ENCODE measurements at places on chromosomes 4 and X.

GRCh38 chrX:15856636-15857035, 2.0 kb upstream of the AP1S2 start:
- no peak for DNase-seq

DNA sequence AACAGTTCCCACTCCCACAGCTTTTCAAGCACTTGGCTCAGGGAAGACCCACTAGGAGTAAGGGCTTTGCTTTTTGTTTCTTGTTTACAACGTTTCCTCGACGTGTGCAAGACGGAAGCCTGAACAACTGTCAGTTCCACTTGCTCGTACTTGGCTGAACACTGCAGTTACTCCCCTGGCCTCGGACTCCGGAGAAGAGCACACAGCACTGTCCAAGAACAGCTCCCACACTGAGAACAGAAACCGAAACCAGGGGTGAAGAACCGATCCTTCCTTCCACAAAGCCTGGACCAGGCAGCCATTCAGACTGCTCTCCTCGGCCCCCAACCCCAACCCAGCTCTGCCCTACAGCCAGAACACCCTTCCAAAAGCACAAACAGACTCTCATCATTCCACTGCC, 25.5 kb downstream of the IRF2 start:
- peak; percentile 64 for DNase-seq

- DNase-seq = no peak
These were observed 266.3 kb downstream of the FBXW7 start for GRCh38 chr4:152269448-152270191.

GRCh38 chr4:152301381-152301780, 234.5 kb downstream of the FBXW7 start:
- no peak for DNase-seq

DNA sequence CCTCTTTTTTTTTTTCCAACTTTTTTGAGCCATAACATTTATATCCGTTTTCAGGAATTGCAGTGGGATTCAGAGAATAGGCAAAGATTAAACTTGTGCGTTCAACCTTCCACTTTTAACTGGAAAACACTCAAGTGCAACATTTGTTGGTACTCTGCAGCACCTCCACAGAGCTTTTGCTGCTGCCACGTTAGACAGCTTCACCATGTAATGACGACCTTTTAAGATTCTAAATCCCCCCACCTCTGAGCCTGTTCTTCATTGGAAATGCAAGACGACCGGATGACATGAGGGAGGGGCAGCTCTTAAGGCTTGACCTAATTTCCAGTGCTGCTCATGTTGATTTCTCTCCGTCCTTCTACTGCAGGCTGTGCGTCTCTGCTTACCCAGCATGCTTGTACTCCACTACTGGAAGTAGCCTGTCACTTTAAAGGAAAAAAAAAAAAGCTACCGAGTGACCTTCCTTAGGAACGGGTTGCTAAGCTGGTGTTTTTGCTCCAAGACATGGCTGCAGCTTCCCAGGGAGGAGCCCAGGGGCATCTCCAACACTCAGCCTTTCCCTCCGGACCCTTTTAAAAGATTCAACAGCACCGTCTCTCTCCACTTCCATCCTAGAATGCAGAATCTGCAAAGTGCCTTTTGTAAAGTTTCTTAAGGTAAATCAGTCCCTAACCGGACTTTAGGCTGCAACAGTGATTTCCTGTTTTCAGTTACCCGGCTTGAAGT, at the start of gene CC2D2A:
CC2D2A (plus strand) TSS at position 481 of the 726 bp plus-strand sequence. CDS start 6,051 bp downstream, outside the sequence.
- DNase-seq = peak; percentile 7

DNA sequence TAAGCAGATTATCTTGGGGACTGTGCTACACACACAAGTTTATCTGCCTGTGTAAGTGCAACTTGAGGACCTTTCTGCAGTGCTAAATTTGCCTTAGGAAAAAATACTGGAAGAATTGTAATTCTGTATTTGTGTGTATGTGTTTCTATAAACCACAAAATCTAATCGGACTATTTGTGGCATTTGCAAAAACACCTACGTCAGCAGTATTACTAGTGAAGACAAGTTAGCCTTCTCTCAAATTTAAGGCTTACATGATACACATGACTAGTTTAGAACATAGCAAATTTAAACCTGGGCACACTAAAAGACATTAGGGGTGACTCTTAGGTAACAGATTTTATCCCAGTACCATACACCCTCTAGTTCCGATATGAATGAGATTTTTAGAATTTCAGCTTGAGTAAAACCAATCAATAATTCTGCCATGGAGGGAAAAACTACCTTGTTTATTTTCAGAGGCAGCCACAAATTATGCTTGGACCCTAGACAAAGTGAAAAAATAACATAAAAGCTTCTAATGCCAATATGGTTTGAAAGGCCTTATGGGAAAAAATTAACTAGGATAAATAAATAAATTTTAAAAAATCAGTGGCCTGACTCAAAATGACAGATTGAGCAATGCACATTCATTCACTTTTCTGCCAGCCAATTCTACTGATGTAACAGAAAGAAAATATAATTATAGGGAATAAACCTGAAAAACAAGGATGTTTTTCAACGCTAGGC, 176.4 kb downstream of the SNCA start:
- no peak for DNase-seq

DNA sequence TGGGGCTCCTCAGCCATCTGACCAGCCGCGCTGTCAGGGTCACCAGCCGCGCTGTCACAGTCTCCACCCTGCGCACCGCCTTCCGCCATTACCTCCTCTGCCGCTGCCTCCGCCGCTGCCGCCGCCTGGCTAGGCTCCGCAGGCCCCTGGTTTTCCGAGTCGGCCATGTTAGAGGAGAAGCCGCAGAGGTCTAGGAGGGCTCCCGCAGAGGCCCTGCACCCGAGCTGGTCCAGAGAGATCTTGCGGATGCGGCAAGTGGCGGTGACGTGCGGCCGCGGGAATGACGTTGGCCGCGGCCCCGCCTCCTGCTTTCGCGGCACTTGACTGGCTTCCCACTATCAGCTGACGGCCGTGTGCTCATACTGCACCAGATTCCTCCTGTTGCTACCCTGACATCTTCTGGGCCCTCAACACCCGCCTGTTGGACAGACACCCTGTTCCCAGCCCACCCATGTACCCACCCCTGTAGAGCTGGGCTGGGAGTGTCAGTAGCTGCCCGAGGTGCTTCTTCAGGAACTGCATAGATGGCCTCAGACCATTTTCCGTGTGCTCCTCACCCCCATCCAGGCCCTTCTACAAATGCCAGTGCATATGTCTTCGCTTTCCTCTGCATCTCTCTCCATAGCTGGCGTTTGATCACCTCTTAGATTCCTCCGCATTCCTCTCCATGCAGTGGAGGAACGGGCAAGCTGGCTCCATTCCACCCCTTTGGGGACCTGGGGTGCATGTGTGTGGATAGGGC, at the start of gene NAP1L5:
NAP1L5 (minus strand) TSS at position 242 of the 742 bp plus-strand sequence; CDS start at position 167, 75 bp downstream.
- peak; percentile 76 for DNase-seq

DNA sequence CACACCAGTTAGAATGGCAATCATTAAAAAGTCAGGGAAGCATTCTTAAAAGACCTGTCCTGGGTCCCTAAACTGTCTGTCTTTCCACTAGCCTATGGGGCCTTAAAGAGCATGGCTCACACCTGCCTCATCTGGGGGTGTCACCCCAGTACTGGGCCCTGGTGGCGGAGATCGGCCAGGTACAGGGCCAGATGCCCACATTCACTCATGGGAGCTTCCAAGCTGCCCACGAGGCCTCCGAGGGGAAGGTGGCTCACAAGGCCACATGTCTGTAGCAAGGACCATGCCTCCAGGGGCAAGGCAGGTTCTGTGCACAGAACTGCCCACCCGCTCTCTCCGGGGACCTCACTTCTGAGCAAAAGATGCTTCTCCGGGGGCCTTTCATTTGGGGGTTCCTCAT, 55.5 kb upstream of the AFAP1 start:
- DNase-seq = no peak

GRCh38 chrX:79181401-79181800, 36.9 kb downstream of the GPR174 start:
- no peak for DNase-seq

DNA sequence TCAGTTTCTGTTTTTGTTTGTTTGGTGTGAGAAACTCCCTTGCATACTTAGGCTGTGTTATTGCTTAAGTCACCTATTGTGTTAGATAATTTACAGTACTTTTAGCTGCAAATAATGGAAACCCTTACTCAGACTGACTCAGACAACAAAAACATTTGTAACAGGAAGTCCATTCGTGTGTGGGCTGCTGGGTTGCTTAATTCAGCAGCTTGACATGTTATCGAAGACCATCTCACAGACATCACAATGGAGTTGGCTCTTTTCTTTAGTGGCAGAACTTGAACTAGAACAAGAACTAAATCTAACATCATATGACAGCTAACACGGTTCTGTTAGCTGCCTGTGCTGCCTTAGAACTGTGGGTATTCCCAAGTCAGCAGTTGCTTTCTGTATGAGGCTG, 9.9 kb upstream of the GABRE start:
- peak; percentile 92 for DNase-seq

DNA sequence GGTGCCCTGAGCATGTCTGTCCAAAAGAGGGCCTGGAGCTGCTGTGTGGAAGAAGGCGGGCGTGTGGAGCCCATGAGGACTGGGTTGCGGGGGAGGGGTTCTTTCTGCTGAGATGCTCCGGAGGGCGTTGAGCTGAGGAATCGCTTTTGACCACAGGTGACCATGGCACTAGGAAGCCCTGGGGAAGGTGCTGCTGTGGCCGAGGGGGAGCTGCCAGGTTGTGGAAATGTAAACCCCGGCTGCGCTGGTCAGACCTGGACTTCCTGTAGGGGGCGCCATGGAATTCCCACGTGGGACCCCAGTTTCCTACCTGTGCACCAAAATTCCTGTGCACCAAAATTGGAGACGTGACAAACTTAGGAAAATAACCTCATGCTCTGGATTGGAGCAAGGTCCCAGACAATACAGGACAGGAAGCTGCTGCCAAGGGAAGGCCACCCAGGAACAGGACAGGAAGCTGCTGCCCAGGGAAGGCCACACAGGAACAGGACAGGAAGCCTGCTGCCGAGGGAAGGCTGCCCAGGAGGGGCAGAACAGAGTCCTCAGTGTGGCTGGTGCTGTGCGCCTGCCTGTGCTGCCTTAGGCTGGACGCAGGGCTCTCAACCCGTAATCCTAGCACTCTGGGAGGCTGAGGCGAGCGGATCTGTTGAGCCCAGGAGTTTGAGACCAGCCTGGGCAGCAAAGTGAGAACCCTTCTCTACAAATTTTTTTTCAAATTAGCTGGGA, 28.4 kb upstream of the UVSSA start:
- no peak for DNase-seq

- no peak for DNase-seq
These were observed 461.7 kb downstream of the RAPGEF2 start for GRCh38 chr4:159564615-159565014.

GRCh38 chr4:6746721-6747293, 30.8 kb downstream of the BLOC1S4 start:
- DNase-seq = no peak

DNA sequence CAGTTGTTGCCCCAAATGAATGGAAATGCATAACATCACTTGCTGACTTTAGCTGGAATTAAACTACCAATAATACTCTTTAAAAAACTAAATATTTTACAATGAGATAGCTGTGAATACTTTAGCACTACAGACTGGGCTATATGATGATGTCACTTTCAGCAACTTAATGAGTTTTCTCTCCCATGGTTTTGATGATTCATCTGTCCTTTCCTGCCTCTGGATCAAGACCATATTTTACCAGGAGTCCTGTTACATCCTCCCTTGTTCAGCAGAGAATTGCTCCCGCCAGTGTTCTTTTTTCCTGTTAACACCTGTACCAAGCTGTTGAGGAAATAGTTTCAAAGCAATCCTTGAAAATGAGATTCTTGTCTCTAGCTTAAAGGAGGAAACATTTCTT, 543.0 kb downstream of the SPRY1 start:
- DNase-seq = peak; percentile 92

- no peak for DNase-seq
These were observed 4.3 kb downstream of the MGST2 start for GRCh38 chr4:139669890-139670289.

DNA sequence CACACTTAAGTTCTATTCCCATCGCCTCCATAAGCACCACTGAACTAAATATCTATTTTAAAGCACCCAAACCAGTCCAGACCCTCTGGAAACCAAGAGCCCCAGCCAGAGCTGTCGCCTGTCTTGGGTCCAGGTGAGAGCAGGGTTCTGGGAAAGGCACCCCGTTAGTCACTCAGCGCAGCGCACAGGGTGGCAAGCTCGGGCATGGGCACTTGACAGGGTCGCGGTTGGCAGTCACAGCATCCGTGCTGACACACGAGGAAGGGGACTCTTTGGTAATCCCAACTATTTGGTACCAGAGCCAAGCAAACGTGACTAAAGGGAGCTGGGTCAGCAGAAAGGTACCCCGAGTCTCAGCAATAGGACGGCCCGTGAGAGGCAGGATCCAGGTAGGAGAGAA, 24.3 kb upstream of the ETNPPL start:
- DNase-seq = no peak

GRCh38 chrX:153400146-153401132, 711 bp downstream of the PNMA6E start:
- peak; percentile 53 for DNase-seq

DNA sequence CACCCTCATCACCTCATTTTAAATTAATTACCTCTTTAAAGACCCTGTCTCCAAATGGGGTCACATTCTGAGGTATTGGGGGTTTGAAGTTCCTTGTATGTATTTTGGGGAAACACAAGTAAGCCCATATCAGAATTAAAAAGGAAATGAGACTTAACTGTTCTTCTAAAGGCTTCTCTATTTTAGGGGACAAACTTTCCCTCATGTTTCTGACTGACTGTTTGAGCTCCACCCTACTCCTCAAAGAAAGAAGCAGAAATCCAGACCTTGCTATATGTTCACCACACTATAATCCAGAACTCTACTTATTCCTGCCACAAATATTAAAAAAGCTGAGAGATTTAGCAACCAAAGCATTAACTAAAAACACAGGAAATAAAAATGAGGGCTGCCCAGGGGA, 258.8 kb downstream of the ARHGAP24 start:
- DNase-seq = no peak

- DNase-seq = no peak
These were observed 121.7 kb upstream of the ETNPPL start for GRCh38 chr4:108884596-108884995.

DNA sequence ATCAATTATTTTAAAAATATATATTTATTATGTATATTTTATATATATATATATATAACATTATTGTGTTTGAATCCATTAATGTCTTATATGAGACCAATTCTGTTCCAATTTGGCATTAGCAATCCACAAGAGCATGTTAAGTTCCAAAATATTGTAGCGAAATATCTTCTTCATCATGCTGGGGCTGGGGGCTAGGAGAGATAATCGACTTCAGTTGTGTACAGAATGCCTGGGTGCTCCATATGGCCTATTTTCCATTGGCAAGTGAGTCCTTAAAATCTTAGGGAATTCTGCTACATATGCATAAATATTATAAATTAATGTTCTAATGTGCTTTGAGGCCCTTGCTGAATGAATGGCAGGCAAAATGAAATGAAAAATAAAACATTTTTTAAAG, 117.7 kb downstream of the PCDH7 start:
- DNase-seq = no peak

DNA sequence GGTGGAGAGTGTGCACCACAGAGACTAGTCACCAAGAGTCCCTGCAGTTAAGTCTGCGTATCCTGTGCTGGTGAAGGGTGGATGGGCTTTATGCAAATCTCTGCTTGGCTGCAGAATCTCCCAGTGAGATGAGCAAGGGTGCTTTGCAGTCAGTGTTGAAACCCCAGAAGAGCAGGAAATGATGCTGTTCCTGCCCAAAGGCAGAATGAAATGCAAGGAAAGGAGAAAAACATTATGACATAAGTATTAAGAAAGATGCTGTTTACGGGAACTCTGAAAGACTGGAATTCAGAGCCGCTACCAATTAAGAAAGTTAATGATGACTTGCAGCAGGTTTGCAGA, 25.4 kb upstream of the ACSL1 start:
- DNase-seq = peak; percentile 5
